DMS53 (cell line): ENCODE measurements at places on chromosomes 7 and 10.

GRCh38 chr10:86956848-86957448 is 467 bp downstream of the MMRN2 start:
- no peak for DNase-seq

- no peak for DNase-seq
These were observed 76.0 kb upstream of the ADO start for GRCh38 chr10:62728479-62728878.

DNA sequence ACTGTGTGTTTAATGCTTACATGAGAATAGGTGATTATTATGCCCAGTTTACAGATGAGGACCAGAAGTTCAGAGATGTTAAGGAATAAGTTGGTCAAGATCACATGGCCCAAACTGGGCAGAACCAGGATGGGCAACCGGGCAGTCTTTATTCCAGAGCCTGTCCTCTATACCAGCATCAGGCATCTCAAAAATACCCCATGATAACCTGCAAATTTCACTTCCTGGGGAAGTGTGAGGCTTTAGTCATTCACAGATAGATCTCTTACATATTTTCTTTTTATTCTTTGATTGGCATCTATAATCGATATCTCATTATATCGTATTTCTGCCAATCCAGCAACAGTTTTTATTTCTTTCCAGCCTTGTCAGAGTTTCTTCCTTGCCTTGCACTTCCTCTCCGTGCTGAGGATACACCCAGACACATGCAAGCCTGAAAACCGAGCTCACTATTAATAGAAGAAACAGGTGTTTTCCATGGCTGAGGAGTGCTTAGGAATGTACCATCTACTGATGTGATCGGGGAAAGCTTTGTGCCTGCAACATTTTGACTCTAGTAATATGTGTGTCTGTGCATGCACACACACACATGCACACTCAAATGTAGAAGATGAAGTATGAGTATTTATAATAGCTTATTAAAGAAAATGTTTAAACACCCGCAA is 82.4 kb downstream of the CREM start:
- DNase-seq: no peak

DNA sequence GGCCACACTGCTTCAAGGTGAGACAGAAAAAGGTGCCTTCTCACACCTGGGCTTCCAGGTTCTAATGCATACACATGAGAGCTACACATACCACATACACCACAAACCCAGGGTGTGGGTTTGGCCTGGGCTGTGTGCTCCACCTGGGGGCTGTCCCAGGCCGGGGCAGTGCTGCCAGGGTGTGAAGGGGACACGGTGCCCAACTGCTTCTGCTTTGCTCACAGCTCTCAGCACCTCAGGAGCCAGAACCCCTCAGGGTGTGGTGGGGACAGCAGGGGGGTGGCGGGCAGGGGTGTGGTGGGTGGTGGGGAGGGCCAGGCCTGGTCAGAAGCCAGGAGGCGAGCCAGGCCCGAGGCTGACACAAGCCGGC is 51.1 kb downstream of the TMEM209 start:
- DNase-seq: peak; percentile 86

GRCh38 chr10:22420787-22421517 is 75.7 kb downstream of the SPAG6 start:
- DNase-seq: peak; percentile 55

DNA sequence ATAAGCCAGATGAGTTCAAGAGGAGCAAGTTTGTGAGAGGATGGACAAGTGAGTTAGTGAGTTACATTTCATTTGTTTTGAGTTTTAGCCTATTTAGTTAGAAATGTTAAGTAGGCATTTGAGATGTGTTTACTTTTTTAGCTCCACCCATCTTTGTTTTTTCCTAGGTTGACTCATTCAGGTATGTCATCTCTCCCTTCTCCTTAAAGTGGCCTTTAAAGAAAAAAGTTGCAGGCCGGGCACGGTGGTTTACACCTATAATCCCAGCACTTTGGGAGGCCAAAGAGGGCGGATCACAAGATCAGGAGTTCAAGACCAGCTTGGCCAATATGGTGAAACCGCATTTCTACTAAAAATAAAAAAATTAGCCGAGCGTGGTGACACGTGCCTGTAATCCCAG is 71.2 kb downstream of the BMPR1A start:
- peak; percentile 37 for DNase-seq

- no peak for DNase-seq
These were observed 49.9 kb downstream of the BLVRA start for GRCh38 chr7:43808410-43808809.

GRCh38 chr10:16436367-16436757 is 448 bp upstream of the PTER start:
- DNase-seq: peak; percentile 77

DNA sequence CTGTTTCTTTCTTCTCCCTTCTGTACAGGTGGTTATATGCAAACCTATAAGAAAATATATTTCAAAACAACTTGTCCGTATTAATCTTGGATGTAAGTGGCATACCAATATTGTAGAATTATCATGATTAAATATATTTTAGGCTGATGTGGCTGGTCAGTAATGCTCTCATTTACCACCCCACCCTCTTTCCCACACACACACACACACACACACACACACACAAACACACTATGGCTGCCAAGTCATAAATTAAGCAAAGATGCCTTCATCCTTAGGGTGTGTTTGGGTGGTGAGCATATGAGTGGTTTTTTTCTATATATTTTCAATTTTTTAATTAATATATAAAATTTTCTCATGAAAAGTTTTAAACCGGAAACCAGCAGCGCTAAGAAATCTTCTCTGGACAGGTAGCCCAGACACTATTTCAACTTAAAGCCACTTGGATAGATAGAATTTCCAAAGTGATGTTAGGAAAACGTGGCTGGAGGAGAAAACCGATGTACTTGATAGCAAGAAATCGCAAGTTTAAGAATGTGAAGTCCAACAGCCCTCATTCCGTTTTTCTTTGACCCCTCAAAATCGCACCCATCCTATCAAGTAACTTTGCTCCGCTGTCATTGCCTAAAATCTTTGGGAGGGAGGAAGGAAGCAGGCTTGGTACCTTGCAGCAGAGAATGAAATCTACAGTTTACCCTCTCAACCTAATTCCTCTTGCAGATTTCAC is 171.7 kb downstream of the FAM107B start:
- no peak for DNase-seq

- no peak for DNase-seq
These were observed 26.9 kb upstream of the OR9A4 start for GRCh38 chr7:141889321-141889720.

GRCh38 chr10:130766071-130766470 is 545.5 kb downstream of the TCERG1L start:
- DNase-seq: no peak

GRCh38 chr10:133336577-133337369 is at the start of gene CALY:
TSS of gene CALY (minus strand) at chr10:133336896. CDS start at chr10:133328989, 7,907 bp downstream.
- DNase-seq: peak; percentile 89

- peak; percentile 60 for DNase-seq
These were observed 122.5 kb downstream of the OAT start for GRCh38 chr10:124296121-124296812.

DNA sequence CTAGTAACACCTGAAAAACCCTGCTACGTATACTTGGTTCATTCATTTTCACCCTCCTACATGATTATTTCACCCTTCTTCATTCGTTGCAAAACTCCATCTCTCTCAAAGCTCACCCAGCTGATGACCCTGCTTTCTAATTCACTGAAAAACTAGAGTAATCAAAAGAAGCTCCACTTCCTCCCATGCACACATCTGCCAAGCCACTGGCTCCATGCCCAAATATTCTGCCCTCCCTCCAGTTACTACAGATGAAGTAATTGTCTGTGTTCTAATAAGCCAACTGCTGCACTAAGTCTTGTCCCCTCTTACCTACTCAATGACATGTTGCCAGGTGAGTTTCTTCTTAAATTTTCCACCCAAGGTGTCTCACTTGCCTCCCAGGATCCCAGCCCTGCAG is 96.9 kb upstream of the CCDC71L start:
- DNase-seq: peak; percentile 22

DNA sequence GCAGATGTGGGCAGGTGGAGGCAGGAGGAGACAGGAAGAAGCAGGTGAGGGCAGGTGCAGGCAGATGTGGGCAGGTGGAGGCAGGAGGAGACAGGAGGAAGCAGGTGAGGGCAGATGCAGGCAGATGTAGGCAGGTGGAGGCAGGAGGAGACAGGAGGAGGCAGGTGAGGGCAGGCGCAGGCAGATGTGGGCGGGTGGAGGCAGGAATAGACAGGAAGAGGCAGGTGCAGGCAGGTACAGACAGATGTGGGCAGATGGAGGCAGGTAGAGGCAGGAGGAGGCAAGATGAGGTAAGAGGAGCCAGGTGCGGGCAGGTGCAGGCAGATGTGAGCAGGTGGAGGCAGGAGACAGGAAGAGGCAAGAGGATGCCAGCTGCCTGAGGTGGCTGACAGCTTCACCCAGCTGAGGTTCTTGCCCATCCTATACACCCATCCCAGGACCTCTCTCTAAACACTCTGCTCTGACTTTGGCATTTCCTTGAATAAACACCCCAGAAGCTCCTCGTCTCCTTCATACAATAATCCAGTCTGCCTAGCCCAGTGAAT is 33.0 kb downstream of the PTPRE start:
- DNase-seq: peak; percentile 46

GRCh38 chr7:132084776-132085388 is 491.4 kb downstream of the PLXNA4 start:
- DNase-seq: peak; percentile 20

DNA sequence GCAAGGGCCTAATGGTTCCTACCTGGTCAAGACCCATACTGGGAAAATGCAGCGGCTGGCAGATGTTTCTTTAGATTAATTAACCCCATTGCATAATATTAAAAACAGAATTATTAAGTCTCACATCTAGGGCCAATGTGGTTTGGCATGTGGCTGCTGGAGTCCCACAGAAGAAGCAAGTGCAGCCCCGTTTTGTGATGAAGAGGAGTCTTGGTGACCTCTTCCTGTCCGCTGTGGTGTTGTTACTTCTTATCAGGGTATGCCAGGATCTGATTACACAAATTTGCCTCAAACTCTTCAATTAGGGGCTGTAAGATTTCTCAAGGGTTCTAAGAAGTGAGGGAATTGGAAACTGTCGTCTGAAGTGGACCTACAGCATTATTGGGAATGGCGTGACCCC is 240.3 kb downstream of the SEC23IP start:
- DNase-seq: no peak

GRCh38 chr7:76155938-76156337 is 45.8 kb upstream of the SRRM3 start:
- DNase-seq: no peak

- DNase-seq: no peak
These were observed 19.6 kb upstream of the MGAM2 start for GRCh38 chr7:142091961-142092360.

GRCh38 chr7:35254496-35255442 is 869 bp upstream of the TBX20 start:
- DNase-seq: peak; percentile 79

- peak; percentile 10 for DNase-seq
These were observed 248.8 kb upstream of the SMIM30 start for GRCh38 chr7:113367041-113367586.

GRCh38 chr7:31263338-31263737 is 77.2 kb downstream of the NEUROD6 start:
- no peak for DNase-seq

- DNase-seq: peak; percentile 56
These were observed 566.4 kb downstream of the GFRA1 start for GRCh38 chr10:115706488-115707076.

DNA sequence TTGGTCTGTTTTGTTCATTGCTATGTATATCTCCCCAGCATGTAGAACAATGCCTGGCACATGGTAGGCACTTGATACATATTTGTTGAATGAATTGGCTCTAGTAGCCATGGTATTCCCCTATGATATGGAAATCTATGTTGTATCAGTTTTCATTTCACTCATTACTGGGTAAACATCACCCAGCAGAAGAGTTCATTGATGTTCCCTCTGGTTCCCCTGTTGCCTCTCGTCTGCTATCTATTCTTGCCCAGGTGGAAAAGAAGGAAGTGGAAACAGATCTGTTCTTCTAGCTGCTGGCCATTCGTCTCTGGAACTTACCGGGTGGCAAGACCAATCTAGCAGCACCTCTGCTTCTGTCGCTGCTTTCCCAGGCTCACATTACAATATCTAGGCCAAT is 71.5 kb downstream of the LRRC4 start:
- DNase-seq: no peak

DNA sequence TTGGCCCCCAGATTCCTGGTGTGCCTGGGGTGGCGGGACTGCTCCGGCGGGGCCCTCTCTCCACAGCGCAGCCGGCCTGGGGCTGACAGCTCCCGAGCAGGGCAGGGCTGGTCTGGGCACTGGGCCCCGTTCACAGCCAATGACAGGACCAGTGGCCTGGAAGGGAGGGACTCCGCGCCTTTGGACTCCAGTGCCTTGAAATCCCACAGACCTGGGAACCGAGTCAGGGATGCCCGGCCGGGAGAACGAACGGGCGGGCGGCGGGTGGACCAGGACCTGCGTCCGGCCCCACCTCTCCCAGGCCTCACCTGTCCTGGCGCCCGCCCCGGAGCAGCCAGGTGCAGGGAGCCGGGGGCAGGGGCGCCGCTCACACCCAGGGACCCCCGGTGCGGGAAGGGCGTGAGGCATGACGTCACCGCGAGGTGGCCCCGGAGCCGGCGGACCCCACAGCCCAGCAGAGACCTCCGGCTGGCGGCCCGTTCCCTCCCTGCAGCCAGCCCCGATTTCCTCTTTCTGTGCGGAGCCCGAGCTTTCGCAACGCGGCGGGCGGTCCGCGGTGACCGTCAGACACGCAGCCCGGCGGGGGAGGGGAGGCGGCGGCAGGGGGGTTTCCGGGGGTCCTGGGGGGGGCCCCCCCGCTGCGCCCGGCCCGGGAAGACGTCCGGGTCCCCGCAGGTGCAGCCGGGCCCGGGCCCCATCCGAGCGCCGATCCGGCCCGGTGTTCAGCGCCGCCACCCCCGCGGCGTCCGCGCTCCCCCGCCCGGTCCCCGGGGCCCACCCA is 743 bp downstream of the ADAP1 start:
- peak; percentile 78 for DNase-seq

DNA sequence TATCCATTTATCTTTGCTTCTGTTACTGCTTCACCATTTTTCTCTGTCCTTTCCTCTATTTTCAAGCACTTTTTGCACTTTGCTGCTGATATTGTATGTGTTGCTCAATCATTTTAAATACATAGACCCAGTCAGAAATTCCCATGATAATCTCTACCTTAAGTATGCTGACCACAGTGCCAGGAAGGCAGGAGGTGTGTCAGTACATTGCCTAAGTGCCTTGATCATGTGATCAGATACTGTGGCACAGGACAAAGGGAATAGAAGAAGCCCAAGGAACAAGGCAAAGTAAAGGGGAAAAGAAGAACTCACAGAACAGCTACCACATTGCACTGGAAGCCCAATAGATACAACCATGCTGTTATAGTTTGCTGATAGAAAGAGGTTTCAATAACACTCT is 53.7 kb upstream of the CD36 start:
- DNase-seq: peak; percentile 45

DNA sequence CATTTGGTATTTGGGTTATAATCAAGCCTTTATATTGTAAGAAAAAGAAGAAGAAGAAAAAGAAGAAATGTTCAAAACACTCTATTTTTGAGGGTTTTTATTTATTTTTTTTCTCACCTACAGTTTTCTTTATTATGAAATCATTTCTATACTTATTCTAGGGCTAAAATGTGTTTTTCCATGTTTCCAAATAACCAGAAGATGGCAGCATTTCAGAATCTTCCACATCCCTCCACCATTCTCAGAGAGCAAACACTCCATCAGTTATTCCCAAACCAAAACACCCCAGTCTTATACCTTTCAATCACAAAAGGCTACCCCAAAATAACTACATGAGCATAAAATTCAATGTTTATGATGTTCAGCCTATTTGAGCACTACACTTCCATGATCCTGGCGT is 38.7 kb upstream of the PPP1R17 start:
- DNase-seq: peak; percentile 65

- DNase-seq: no peak
These were observed 307.6 kb downstream of the GRID1 start for GRCh38 chr10:86058964-86059363.

- no peak for DNase-seq
These were observed 253.6 kb upstream of the NPVF start for GRCh38 chr7:25481891-25482290.
